ENCODE measurements at places on chromosomes 3 and 15.

DNA sequence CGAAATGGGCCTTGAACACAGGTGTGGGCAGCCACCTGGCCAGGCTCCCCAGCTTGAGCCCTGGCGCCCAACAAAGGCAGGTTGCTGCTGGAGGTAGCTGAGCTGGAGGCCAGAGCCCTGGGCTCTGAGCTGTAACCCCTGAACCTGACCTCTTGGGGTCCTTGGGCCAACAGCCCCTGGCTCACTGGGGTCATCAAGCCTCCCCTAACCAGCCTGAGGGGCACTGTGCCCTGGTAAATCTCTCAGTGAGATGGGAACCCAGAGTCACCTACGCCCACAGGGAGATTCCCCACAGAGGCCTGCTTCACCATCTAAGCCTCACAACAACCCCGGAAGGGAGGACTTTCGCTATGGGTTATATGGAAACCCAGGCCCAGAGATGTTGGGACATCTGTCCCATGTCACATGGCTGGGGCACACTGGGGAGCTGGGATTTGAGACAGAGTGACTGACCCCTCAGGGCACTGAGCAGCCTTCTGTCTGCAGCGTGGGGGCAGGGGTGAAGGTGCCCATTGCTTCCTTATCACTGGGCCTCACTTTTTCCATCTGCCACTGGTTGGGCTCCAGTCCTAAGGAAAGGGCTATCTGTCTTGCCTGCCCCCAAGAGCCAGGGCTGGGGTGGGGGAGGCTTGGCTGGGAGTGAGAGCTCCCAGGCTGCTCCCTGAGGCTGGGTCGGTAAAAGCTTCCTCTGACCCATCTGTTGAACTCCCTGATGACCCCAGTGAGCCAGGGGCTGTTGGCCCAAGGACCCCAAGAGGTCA, 59.1 kb downstream of the IQSEC1 start:
- peaks cover 76% of the 10 kb centered on the region for H3K4me1 ChIP-seq
- H3K27me3 ChIP-seq, result no peaks in the 10 kb centered on the region
- DNase-seq, result peak; percentile 53
- peak overlapping the region; percentile 70 for H3K4me3 ChIP-seq
- H3K27ac ChIP-seq, result peak overlapping the region; percentile 99

DNA sequence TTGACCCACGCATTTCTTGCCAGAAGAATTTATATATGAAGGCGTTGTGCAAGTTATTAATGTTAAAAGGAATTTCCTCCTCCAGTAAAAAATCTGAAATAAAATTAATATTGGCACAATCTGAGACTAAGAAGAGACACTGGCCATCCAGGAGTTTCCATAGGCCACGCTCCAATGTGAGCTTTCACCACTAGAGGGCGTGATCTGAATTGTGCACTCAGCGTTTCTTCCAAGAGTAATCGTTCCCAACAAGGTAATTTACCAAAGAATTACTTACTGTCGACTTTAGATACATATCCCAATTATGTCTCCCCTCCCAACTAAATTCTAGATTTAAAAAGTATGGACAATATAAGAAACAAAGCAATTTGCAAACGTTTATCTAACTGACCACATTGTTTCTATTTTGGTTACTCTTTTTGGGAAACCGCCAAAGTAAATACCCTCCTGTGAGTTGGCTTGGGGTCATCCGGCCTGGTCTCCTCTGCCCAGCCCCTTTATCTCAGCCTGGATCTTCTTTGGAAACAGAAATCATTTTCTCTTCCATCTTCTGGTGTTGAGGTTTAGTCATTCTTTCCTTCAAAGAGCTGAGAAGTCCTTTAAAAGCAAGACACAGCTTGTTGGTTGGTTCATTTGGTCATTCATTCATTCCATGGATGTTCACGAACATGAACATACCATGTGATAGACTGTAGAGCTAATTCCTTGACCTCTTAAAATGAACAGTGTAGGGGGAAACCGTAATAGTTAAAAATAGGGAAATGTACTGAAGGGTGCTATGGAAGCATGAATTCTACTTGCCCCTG, 26.2 kb downstream of the POLR2M start:
- no peak overlapping the region for H3K4me3 ChIP-seq
- no peaks in the 10 kb centered on the region for H3K4me1 ChIP-seq
- no peak overlapping the region for H3K27ac ChIP-seq
- no peaks in the 10 kb centered on the region for H3K36me3 ChIP-seq

GRCh38 chr3:183912895-183913579, 28.4 kb upstream of the PARL start:
- H3K36me3 ChIP-seq, result no peaks in the 10 kb centered on the region
- H3K27ac ChIP-seq, result no peak overlapping the region
- no peak overlapping the region for H3K4me3 ChIP-seq
- no peaks in the 10 kb centered on the region for H3K4me1 ChIP-seq
- DNase-seq, result no peak
- no peaks in the 10 kb centered on the region for H3K27me3 ChIP-seq

GRCh38 chr3:134103470-134103869, 73.7 kb upstream of the SLCO2A1 start:
- H3K27me3 ChIP-seq, result no peaks in the 10 kb centered on the region
- no peak overlapping the region for H3K4me3 ChIP-seq
- no peaks in the 10 kb centered on the region for H3K4me1 ChIP-seq
- H3K36me3 ChIP-seq, result no peaks in the 10 kb centered on the region

- no peak overlapping the region for H3K4me3 ChIP-seq
- H3K36me3 ChIP-seq, result no peaks in the 10 kb centered on the region
- no peaks in the 10 kb centered on the region for H3K4me1 ChIP-seq
- H3K27me3 ChIP-seq, result no peaks in the 10 kb centered on the region
- H3K27ac ChIP-seq, result no peak overlapping the region
- DNase-seq, result no peak
These were observed 202.7 kb upstream of the TOPAZ1 start for GRCh38 chr3:44039006-44039405.

GRCh38 chr15:52263563-52264282, 31.9 kb downstream of the MYO5C start:
- H3K27ac ChIP-seq, result no peak overlapping the region
- no peak overlapping the region for H3K4me3 ChIP-seq
- H3K36me3 ChIP-seq, result no peaks in the 10 kb centered on the region
- H3K27me3 ChIP-seq, result no peaks in the 10 kb centered on the region
- no peak for DNase-seq

- H3K4me1 ChIP-seq, result no peaks in the 10 kb centered on the region
- no peaks in the 10 kb centered on the region for H3K27me3 ChIP-seq
- no peak for DNase-seq
- no peak overlapping the region for H3K27ac ChIP-seq
- no peaks in the 10 kb centered on the region for H3K36me3 ChIP-seq
These were observed 92.5 kb downstream of the LIPC start for GRCh38 chr15:58524247-58524646.

DNA sequence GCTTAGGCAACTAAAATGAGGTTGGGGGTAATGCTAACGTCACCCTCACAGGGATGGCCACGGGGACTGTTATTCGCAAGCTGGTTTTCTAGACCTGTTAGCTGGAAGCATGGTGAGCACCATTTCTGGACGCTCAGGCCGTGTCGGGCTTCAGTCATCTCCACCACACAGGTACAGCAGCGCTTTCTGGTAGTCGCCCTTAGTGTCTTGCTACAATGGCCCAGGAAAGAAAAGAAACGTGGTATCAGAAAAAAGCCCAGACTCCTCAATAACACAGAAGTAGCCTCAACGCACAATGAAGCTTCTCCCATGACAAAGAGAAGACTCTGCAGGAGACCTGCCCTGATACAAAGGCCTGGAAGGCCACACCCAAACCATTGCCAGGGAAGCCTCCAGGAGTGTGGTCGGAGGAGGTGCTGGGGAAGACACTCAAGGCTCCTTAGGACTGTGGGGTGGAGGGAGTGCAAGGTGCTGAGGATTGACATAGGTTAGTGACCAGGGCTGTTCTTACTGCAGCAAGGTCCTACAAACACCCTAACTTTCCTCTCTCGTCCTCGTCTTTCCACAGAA, 50.2 kb downstream of the ANXA2 start:
- no peaks in the 10 kb centered on the region for H3K4me1 ChIP-seq
- H3K27me3 ChIP-seq, result no peaks in the 10 kb centered on the region
- H3K27ac ChIP-seq, result no peak overlapping the region
- no peak for DNase-seq

GRCh38 chr3:173912126-173912525, 514.6 kb downstream of the NLGN1 start:
- H3K27ac ChIP-seq, result no peak overlapping the region
- DNase-seq, result no peak
- no peaks in the 10 kb centered on the region for H3K27me3 ChIP-seq
- no peak overlapping the region for H3K4me3 ChIP-seq
- H3K36me3 ChIP-seq, result no peaks in the 10 kb centered on the region
- no peaks in the 10 kb centered on the region for H3K4me1 ChIP-seq

GRCh38 chr15:38085931-38086568, 151.6 kb downstream of the TMCO5A start:
- no peaks in the 10 kb centered on the region for H3K27me3 ChIP-seq
- no peak overlapping the region for H3K4me3 ChIP-seq
- H3K4me1 ChIP-seq, result peaks cover 11% of the 10 kb centered on the region
- no peak overlapping the region for H3K27ac ChIP-seq
- no peak for DNase-seq

GRCh38 chr15:39795486-39795885, 12.8 kb upstream of the FSIP1 start:
- no peak overlapping the region for H3K27ac ChIP-seq
- H3K4me1 ChIP-seq, result no peaks in the 10 kb centered on the region
- no peak for DNase-seq
- no peaks in the 10 kb centered on the region for H3K36me3 ChIP-seq
- no peaks in the 10 kb centered on the region for H3K27me3 ChIP-seq
- no peak overlapping the region for H3K4me3 ChIP-seq

- H3K36me3 ChIP-seq, result no peaks in the 10 kb centered on the region
- no peaks in the 10 kb centered on the region for H3K4me1 ChIP-seq
- no peak overlapping the region for H3K27ac ChIP-seq
- no peaks in the 10 kb centered on the region for H3K27me3 ChIP-seq
- no peak overlapping the region for H3K4me3 ChIP-seq
These were observed 23.7 kb downstream of the PXYLP1 start for GRCh38 chr3:141255137-141255845.

DNA sequence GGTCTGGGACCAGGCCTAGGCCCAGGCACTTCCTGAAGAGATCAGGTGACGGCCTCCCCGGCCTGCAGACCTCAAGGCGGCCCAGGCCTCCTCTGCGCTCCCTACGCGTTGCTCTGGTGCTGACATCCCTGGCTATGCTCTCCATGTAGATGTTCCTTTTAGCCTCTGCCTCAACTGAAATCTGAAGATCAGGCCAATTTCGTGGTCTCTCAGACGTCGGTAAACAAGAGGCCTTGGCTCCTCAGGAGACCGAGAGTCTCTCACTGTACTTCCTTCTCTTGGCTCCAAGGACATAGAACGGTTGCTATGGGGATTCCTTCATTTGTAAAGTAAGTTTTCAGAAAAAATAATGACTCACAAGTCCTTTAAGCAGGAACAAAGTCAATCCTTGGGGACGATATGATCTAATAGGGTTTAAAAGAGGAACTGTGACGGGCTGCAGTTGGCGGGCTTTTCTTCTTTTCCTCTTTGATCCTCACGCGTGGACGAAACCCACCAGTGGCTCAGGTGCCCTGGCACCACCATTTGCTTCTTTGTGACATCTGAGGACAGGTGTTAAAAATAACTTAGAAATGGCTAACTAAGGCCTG, 55.6 kb upstream of the CGNL1 start:
- H3K36me3 ChIP-seq, result no peaks in the 10 kb centered on the region
- H3K4me3 ChIP-seq, result no peak overlapping the region
- DNase-seq, result no peak

GRCh38 chr3:161355508-161355907, 15.8 kb downstream of the SPTSSB start:
- DNase-seq, result no peak
- H3K27ac ChIP-seq, result no peak overlapping the region
- H3K4me1 ChIP-seq, result peaks cover 4% of the 10 kb centered on the region
- H3K4me3 ChIP-seq, result no peak overlapping the region

DNA sequence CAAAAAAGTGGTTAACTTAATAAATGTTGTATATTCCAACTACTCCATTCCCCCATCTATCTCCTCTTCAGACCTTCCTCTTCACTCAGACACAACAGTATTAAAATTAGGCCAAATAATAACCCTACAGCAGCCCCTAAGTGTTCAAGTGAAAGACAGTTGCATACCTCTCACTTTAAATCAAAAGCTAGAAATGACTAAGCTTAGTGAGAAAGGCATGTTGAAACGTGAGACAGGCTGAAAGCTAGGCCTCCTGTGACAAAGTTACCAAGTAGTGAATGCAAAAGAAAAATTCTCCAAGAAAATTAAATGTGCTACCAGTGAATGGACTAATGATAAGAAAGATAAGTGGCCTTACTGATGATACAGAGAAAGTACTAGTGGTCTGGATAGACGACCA, 71.7 kb downstream of the ANKRD28 start:
- H3K36me3 ChIP-seq, result peaks cover 16% of the 10 kb centered on the region
- no peak overlapping the region for H3K4me3 ChIP-seq
- H3K27ac ChIP-seq, result no peak overlapping the region
- no peak for DNase-seq

DNA sequence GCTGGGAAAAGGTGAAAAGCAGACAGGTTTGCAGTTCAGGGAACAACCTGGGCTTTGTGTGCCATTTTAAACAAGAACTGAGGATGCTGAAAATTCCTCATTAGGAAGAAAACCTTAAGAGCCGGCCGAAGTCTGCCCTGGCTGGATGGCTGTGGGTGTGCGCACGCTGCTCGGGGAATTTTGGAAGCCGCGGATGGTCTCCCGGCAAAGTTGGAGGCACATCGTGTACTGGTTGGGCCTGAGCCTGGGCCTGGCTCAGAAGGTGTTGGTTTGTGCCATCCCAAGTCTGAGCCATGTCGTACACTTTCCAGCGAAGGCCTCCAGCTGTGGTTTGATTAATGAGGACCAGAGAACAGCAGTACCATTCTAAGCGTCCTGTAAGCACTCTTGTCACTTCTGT, 188.2 kb downstream of the ATP10A start:
- H3K36me3 ChIP-seq, result peaks cover 3% of the 10 kb centered on the region
- DNase-seq, result no peak
- H3K27me3 ChIP-seq, result no peaks in the 10 kb centered on the region

- H3K4me3 ChIP-seq, result peak overlapping the region; percentile 88
- H3K27ac ChIP-seq, result peak overlapping the region; percentile 74
- no peaks in the 10 kb centered on the region for H3K27me3 ChIP-seq
- H3K36me3 ChIP-seq, result peaks cover 7% of the 10 kb centered on the region
These were observed 541 bp downstream of the RPS27L start for GRCh38 chr15:63156755-63157117.

- no peaks in the 10 kb centered on the region for H3K27me3 ChIP-seq
- no peak overlapping the region for H3K27ac ChIP-seq
- H3K4me1 ChIP-seq, result no peaks in the 10 kb centered on the region
- no peaks in the 10 kb centered on the region for H3K36me3 ChIP-seq
- DNase-seq, result no peak
These were observed 159.2 kb downstream of the CHST2 start for GRCh38 chr3:143278721-143279120.

GRCh38 chr15:88661761-88662556, 23.1 kb downstream of the ISG20 start:
- H3K27ac ChIP-seq, result no peak overlapping the region
- no peaks in the 10 kb centered on the region for H3K27me3 ChIP-seq
- H3K4me1 ChIP-seq, result peaks cover 26% of the 10 kb centered on the region
- H3K4me3 ChIP-seq, result no peak overlapping the region
- H3K36me3 ChIP-seq, result no peaks in the 10 kb centered on the region
